ENCODE measurements at places on chromosomes 5 and 9. TPM values are rescaled to one million over a fixed set of nuclear protein-coding genes. Genes with fewer than 3 reads are reported as not detected.

Gene TRIM36
- total RNA-seq = 4.2 TPM

Gene PDZD2
- total RNA-seq = 0.87 TPM

Gene PRLR
- 0.34 TPM for total RNA-seq

Gene GPR151
- total RNA-seq = not detected

Gene STK32A
- total RNA-seq = 0.39 TPM

Gene TNFSF8
- total RNA-seq = not detected

Gene CCDC152
- 0.03 TPM for total RNA-seq

Gene AGXT2
- not detected for total RNA-seq

All from HT1080 (cell line).